ENCODE measurements at places on chromosomes 11 and 22.

GRCh38 chr11:67492801-67493547 is 10.1 kb downstream of the AIP start:
- DNase-seq: no peak

DNA sequence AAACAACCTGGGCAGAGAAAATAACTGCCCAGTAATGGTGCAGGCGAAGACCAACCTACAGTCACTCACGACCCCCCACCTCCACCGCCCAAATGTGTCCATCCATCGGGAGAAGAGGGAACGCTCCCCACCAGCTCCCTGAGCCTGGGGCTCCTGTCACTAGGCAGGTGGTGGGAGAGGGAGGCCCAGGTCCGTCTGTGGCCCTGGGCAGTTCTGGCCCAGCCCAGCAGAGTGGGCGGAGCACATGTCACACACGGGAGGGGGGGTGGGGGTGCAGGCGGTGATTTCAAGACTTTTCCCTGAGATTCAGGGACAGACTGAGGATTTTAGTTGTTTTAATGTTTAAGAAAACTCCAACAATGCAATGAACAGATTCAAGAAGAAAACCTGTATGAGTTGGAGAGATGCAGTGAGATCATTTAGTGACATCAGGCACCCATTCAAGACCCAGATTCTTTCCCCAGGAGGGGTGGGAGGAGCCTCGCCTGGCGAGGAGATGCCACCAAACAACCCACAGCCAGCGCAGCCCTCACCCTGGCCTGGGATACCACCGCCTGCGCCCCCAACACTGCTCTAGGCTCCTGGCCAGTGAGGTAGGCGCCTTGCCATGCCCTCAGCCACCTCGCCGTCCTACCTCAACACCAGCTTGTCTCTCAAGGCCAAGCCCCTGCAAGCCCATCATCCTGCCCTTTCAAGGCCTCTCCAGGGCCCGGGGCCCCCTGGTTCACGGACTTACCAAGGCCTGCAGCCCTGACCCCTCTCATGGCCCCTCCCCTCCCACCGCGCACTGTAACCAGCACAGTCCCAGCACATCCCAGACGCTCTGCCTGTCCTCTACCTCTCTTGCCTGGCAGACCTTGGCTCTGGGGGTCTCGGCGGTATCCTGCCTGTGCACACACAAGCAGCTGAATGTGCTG is 36.8 kb downstream of the TBX1 start:
- no peak for DNase-seq

DNA sequence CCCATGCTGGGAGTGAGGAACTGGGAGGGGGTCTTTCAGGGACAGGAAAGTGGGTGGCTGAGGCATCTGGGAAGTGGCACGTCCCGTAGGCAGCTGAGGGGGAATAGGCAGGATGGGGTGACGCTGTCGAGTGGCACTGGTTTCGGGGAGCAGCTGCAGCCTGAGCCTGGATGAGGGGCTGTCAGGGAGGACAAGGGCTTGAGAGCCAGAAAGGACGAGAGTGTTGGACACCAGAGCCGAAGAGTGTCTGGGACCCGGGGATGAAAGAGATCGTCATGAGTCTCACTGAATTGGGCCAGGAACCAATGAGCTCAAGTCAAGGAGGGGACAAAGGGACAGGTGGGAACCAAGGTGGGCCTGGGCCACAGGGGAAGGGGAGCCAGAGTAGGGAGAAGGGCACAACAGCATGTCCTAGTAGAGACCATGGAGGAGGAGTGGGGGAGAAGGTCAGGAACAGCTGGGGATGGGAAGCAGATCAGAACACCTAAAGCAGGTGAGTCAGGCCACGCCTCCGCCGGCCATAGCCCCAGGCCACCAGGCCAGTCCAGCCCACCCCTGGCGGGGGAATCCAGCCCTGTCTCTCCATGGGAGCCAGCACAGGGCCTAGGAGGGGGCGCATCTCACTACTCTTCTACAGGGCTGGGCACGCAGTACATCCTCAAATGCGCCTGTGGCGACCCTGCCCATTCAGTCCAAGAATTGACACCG is 4.2 kb downstream of the RAB3IL1 start:
- DNase-seq: no peak

- DNase-seq: no peak
Observed at GRCh38 chr22:33691057-33691630, 229.1 kb downstream of the LARGE1 start.

- DNase-seq: no peak
Observed at GRCh38 chr22:29998627-29999384, 81.5 kb upstream of the HORMAD2 start.

DNA sequence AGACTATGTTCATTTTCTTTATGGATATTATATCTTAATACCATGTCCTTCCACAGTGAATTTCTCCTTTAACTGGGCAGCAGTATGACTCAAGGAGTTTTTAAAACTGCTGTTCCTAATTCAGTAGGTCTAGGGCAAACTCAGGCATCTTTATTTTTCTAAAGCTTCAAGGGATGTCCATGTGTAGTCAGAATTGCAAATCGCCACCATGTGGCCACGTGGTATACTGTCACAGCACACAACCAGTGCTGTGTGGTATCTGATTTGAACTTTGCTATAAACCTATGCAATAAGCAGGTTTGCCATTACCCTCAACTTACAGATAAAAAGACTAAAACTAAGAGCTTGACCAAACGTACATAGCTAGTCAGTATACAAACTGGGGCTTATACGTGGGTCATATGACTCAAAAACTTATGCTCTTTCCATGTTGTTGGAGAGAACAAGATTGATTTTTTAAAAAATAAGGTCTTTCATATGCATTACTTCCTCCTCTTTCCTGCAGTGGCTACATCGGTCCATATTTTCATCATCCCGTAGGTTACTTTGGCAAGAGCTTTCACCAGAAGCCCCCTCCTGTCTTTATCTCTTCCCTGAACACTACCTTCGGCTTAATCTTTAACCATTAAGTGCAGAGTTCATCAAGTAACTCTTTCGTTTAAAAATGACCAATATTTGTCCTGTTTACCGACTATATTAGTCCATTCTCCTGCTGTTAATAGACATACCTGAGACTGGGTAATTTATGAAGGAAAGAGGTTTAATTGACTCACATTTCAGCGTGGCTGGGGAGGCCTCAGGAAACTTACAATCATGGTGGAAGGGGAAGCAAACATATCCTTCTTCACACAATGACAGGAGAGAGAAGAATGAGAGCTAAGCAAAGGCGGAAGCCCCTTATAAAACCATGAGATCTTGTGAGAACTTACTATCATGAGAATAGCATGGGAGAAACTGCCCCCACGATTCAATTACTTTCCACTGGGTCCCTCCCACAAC is 8.0 kb upstream of the HTATIP2 start:
- peak; percentile 58 for DNase-seq

- no peak for DNase-seq
Observed at GRCh38 chr11:129141748-129142523, 50.2 kb downstream of the ARHGAP32 start.
